ENCODE measurements at places on chromosomes 2 and 18. TPM values are rescaled to one million over a fixed set of nuclear protein-coding genes. Genes with fewer than 3 reads are reported as not detected.

DNA sequence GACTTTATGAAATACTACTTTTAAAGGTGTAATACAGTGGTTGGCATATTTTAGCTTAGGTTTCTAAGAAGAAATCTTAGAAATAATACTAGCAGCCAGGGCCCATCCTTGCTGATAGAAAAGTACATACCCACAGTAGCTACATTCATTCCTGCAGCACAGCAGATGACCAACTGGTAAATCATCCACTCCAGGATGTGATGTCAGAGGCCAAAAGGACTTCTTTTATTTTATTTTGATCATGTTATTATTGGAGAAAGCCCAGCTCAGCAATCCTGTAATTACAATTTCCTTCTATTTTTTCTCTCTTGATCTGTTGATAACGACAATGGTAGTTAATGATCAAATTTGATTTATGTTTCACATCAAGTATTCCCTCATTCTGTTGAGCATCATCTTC, 18.0 kb upstream of the TTN start:
- no peak for DNase-seq

- no peak for DNase-seq
Measured at GRCh38 chr2:176002688-176003210, 682 bp upstream of the LNPK start.

DNA sequence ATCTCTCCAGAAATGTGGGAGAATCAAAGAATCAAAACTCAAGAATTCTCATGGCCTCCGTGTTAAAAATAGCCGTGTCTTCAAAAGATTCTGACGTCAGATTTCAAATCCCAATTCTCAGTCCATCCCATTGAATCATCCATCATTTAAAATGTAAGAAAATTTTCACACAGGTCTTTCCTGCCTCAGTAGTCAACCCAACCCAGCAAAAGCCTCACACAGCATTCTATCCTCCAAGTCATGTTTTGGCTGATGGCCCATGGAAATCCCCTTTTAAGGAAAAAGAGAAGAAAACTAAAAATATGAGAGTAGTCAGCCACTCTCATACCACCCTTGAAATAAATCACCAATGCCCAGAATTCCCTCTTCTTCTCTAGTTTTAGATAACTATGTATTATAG, 211.8 kb downstream of the C1D start:
- DNase-seq = no peak

- no peak for DNase-seq
Measured at GRCh38 chr2:236633775-236634560, 64.3 kb downstream of the ACKR3 start.

ASPRV1 gene
- total RNA-seq = 1.2 TPM

DNA sequence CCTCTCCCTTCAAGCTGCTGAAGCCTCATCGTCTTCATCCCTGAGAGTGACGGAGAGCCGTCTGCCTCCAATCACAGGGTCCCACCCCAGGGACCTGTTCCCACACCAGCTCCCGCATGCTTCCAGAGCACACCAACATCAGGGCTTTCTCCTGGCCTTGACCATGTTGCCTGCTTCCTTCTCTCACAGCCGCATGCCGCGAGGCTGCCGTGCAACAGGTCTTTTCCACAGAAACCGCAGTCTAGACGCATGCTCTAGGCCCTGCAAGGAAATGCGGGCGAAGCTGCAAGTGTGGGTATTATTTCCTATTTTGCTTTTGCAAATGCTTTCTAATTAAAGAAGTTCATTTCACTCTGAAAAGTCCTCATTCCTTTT, 277.8 kb downstream of the EIPR1 start:
- no peak for DNase-seq

TSPYL6 gene
- total RNA-seq = not detected

ERFE gene
- 1.3 TPM for total RNA-seq

DNA sequence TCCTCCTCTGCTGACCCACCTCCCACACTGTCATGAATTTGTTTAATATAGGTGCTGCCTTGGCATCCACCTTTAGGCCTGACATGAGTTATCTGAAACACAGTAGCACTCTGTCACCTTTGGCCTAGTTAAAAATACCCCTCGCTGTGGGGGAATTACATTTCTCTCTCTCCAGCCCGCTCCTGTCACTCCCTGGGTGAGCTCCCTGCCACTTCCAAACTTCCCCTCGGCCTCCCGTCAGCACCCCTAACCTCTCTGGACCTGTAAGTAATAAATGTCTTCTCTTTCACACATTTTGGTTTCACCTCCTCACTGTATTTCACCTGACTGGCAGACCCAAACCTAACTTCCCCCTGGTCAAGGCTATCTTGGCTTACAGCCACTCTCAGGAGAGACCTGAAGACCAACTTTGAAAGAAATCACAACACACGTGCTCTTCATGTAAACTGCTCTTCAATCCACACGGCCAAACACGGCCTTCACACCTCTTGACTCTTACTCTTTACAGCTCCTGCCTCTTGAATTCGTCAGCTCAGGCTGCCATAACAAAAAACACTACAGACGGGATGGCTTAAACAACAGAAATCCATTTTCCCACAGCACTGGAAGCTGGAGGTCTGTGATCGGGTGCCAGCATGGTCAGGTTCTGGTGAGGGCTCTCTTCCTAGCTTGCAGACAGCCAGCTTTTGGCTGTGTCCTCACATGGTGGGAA, 28.3 kb downstream of the REEP1 start:
- no peak for DNase-seq

CLIP4 gene
- 13.7 TPM for total RNA-seq

FBXO15 gene
- 4.3 TPM for total RNA-seq

DNA sequence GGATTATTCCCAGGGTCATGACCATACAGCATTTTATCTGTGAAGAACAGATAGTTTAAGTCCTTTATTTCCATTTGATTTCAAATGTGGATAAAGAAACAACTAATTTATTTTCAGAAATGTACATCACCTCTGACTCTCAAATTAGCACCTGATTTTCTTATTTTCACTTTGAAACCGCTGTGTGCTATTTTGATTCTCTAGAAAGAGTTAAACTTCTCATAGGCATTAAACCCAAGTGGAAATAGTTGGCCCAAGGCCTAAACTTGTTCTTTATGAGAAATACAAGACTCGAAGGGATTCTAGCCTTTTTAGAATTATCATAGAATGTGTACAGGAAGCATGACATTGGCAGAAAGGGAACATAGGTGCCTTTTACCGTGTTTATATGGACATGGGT, 41.5 kb upstream of the LTBP1 start:
- no peak for DNase-seq

GRCh38 chr2:190413421-190413820, 5.3 kb downstream of the MFSD6 start:
- DNase-seq = no peak

SNORC gene
- 1.8 TPM for total RNA-seq

DNA sequence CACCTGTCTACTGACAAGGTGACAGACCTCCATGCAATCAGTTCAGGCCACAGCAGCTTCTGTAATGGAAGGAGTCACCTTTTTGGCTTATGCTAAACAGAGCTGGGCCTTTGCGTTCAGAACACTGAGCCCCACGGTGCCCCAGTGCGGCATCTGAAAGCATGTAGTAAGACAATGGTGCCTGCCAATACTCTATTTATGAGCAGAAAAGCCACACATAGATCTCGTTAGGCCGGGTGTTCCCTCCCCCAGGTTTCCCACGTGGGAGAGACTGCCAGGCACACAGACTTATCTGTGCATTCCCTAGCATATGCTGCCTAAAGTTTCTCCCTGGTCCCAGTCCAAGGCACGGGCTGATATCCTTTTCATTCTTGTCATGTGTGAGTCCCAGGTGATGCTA, 150.9 kb downstream of the ACTR3 start:
- DNase-seq = no peak

DAW1 gene
- total RNA-seq = 0.42 TPM

- DNase-seq = no peak
Measured at GRCh38 chr2:104656571-104657163, 197.2 kb upstream of the POU3F3 start.

- DNase-seq = no peak
Measured at GRCh38 chr2:105410554-105410953, 11.7 kb upstream of the FHL2 start.

- DNase-seq = no peak
Measured at GRCh38 chr2:238237431-238238135, 2.3 kb downstream of the HES6 start.

DNA sequence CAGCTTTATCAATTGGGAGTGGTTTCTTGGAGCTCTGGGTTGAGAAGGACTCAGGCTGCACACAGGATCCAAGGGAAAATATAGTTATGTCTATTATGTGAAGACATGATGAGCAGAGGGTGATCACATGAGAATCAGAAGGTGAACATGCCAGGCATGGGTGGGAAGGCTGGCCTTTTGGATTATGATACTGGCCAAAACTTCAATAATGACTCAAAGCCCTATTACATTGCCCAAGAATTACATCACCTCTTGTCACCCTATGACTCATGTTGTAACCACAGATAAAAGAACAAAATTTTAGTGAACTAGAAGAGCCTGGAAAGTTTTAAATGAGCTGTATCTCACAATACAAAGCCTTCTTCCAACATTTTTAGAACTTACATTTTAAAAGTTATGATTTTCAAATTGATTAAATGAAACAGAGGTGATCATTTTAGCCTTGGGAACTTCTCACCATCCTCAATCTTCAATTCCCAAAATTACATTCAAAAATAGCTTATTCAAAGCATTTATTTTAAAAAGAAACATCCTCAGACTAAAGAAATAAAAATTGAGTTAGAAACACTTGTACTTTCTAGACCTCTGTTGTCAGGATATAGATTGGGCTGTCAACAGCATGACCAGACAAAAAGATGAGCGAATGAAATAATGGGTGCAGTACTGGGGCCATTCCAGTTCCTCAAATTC, 428.3 kb downstream of the MBD2 start:
- no peak for DNase-seq

DNA sequence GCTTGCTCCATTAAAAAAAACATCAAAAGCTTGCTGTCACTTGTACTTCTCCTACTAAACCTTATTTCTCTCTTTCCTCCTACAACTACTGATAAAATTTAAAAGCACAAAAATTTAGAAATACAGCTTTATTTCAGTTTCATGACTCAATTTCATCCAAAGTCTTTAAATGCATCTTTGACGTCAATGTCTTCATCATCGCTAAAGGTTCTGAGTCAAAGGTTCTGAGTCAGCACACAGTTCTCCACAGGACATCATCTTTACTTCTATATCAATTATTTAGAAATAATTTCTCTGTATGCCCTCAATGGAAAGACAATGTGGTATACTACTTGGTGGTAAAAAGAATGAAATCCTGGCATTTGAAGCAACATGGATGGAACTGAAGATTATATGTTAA, 163.9 kb upstream of the DNMT3A start:
- no peak for DNase-seq

DNA sequence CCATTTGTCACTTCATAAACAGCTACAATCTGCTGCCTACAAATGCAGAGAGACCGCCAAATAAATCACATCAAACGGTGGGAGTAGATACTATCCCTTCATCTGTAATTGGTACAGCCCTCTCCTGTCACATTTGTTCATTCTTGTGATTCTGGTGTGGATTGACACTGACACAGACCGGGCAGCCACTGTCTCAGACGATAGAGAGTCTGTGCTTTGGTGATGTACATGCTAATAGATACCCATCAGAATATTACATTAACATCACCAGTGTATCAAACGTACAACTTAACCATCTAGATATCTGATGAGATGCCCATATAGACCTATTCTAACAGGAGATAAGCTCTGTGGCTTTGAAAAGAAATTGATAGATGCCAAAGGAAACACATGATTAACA, 419.7 kb upstream of the ZEB2 start:
- DNase-seq = no peak

DNA sequence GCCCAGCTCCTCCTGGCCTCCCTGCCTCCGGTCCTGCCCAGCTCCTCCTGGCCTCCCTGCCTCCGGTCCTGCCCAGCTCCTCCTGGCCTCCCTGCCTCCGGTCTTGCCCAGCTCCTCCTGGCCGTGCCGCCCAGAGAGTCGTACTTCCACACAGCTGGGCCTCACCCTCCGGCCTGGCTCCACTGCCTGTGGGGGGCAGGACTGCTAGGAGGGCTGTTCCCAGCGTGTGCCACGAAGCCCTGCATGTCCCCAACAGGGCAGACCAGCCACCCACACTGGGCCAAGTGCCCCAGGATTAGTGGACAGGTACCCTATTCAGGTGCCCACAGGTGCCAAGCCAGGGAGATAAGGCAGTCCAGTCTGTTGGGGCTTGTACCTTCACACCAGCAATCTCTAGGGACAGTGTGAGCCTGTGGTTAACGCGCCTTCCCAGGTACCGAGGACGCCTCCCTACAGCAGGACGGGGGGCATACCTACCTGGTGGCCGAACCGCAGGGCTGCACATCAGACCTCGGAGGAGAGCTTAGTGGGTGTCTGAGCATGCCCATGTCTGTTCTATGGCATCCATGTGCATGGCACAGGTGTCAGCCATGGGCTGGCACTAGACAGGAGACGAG, 5.3 kb downstream of the GPC1 start:
- no peak for DNase-seq

GLB1L gene
- total RNA-seq = 11.8 TPM

- DNase-seq = no peak
Measured at GRCh38 chr2:169086893-169087467, 17.6 kb downstream of the DHRS9 start.

- DNase-seq = no peak
Measured at GRCh38 chr2:212723226-212723625, 184.6 kb upstream of the ERBB4 start.

GRCh38 chr2:9527995-9528787, 27.4 kb downstream of the ADAM17 start:
- no peak for DNase-seq

DNA sequence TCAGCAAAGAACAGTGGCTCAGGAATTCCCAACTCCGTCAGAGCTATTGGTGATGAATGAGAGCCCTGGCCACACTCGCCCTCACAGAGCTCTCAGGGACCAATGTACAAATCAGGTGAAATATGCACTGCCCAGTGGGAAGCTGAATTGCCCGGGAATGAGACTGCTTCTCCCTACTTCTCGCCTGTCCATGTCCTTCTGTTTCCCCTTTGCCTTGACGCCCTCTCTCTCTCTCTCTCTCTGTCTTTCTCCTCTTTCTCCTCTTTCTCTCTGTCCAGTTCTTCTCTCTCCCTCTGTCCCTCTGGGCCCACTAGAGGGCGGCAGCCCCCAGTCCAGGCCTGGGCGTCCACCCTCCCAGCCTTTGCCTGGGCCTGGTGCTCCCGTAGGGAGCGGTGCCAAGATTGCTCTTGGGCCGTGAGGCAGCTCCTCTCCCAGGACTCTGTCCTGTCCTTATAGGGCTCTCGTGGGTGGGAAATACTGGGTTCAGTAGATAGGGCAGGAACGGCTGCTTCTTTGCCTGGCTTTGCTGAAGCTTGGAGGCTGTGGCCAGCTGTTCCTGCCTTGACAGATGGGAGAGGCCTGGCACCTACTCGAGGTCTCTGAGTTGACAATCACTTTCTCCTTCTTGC, 28.4 kb upstream of the PUM2 start:
- peak; percentile 49 for DNase-seq

- DNase-seq = no peak
Measured at GRCh38 chr2:82591718-82592117, 1867.4 kb downstream of the SUCLG1 start.

SERPINB12 gene
- total RNA-seq = not detected

GRCh38 chr2:12202313-12203075, 456.1 kb downstream of the LPIN1 start:
- no peak for DNase-seq
